ENCODE measurements at places on chromosomes 12 and 14.

- no peak for DNase-seq
Observed at GRCh38 chr12:67534046-67534445, 114.5 kb upstream of the DYRK2 start.

- no peak for DNase-seq
Observed at GRCh38 chr12:70732287-70732686, 95.1 kb upstream of the PTPRB start.

DNA sequence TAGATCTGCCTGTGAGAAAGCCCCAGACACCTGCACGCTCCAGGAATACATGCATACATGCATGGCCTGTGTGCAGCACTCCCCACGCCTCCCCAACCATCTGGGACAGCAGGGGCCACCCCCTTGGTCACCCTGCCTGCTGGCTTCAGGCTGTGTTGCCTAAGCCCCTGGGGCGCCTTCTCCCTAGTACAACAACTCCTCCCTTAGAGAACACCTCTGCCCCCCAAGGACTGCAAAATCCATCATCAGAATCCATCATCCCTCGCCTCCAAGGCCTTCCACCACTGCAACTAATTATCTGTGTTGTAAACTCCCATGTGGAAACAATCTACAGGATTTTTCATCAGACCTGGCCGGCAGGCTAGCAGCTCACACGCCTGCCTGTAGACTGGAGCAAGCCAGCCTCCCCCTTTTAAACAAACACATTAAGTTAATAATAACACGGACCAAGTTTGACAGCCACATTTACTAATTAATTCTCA lies 36.8 kb downstream of the ZFP36L1 start:
- DNase-seq = no peak

GRCh38 chr12:3837049-3837448 lies 36.1 kb downstream of the PARP11 start:
- no peak for DNase-seq

DNA sequence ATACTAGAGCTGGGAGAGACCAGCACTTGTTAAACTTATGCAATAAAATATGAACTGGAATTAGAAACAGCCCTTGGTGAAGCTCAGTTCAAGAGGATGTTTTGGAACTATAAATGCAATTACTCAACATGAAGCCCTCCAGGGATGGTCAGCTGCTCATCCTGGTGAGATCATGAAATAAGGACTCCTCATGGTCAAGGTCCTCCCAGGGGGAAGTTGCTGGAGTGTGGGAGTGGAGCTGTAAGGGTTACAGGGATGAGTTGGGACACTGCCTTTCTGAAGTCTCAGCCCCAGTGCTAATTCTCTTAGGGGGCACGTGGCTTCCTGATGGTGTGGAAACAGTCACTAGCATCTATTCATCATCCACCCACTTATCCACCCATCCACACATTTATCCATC lies 301.7 kb upstream of the SFSWAP start:
- no peak for DNase-seq

DNA sequence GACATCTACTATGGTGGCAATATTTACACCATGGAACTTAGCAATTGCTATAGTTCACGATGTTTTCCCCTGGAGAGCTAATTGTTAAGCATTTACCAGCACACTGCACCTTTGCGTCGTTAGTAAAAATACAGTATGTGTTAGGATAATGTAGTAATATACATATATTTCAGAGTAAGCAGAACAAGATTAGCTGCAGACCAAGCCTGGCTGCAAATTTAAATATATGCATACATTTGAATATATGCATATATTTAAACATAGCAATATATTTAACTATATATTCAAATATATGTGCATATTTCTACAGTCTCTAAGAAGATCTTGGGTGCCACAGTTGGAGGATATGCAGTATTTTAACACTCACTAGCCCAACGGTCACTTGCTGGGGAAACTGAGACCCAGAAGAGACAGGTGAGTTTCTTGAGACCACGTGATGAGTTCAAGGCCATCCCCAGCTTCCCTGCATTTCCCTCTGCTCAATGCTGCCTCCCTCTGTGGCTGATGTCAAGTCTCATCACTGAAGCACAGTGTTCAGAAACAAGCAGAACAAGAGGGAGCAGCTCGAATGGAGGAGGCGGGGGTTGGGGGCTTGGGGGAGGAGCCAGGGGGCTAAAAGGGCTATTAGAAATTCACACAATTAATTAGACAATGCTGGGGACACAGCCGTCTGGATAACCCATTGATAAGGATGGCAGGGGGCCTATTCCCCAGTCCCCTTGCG lies 708.0 kb downstream of the MED13L start:
- DNase-seq = no peak

DNA sequence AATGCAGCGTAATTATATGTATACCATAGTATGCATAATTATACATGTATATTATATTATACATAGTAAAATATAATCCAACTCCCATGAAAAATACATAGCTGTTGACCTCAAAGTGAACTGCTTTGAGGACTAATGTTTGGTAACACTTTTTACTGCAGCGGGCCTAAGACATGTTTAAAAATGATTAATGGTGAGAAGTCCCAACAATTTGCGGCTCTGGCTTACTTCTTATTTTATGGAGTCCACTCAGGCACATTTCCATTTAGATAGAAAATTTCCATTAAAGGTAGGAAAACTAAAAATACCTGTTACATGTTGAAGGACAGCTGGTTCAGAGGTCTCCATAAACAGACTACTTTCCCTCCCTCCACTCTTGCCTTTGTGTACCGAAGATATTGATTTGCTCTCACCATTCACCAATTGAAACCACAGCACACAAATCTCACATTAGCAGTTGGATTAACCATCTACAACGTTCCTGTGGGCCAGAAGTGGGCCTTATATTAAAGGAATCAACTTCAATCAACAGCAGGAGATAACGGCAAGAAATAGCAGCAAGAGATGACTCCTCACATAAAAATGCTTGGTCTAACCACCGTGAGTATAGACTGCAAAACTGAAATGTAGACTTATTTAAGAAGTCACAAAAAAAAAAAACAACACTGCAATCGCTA lies 14.1 kb upstream of the NT5DC3 start:
- DNase-seq = no peak

GRCh38 chr14:67934087-67934486 lies 114.5 kb downstream of the RAD51B start:
- DNase-seq = no peak

DNA sequence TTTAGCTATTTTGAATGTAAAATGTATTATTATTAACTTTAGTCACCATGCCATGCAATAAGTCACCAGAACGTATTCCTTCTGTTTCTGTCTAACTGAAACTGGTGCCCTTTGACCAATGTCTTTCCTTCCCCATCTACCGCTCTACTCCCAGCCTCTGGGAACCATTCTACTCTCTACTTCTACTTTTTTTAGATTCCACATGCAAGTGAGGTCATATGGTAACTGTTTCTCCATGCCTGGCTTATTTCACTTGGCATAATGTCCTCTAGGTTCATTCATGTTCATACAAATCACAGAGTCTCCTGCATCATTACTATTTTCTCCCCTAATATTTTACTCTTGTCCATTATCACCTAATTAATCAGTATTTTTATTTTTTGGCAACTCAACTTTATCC lies 160.1 kb downstream of the TMX1 start:
- DNase-seq = no peak

DNA sequence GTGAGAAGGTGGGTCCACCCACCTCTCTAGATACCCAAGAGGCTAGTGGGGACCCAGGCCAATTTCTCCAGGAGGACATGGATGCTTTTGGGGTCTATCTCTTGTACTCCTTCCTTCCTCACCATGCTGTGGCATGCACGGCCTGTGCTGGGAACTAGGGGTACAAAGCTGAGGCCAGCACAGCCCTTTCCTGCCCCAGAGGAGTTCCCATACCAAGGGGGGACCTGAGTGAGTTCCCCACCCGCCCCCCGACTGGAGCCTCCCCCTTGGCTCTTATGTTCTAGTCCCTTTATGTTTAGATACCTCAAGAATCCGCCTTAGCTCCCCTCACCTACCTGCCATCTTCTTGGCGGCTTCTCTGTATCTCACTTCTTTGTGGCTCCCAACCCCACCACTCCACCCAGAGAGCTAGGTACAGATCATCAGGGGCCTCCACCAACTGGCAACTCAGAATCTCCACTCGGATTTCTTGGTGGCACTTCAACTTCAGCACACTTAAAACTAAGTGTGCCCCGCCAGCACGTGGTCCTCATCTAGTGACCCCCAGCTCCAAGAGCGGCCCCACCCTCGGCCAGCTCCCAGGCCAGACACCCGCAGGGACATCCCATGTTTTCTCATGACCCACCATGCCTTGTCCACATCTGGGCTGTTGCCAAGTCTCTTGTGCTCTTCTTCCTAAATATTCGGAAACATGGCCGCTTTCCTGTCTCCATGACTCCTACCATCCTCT lies 115.2 kb upstream of the RTL1 start:
- no peak for DNase-seq

- DNase-seq = no peak
Observed at GRCh38 chr14:91413547-91414474, 3.8 kb downstream of the CCDC88C start.

DNA sequence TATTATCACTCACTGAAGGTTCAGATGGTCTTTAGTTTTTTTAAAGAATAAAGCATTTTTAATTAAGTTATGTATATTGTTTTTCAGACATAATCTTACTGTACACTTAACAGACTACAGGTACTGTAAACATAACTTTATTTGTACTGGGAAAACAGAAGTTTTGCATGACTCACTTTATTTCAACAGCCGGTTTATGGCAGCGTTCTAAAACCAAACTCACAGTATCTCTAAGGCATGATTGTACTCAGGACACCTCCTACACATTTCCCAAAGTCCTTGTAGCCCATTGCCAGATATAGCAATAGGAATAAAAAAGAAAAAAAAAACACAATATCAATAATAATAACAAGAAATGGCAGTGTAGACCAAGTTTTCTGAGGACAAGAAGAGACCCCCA lies 1341.4 kb downstream of the FSCB start:
- no peak for DNase-seq

- DNase-seq = no peak
Observed at GRCh38 chr14:36301159-36301558, 19.3 kb downstream of the MBIP start.

DNA sequence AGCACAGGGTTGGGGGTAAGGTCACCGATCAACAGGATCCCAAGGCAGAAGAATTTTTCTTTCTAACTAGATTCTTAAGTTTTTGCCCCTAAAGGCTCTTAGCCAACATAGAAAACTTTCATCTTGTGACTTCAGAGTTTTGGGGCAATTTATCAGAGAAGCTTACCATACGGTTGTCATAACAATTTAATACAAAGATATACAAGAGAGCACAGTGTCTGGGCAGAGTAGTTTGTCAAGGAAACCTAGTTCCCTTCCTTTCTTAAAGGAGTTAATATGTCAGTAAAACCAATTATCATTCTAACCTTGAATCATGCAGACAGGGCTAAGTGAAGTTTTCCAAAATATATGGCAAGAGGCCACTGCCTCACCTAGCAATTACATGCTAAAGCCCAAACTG lies 18.4 kb downstream of the NR2C1 start:
- DNase-seq = no peak

GRCh38 chr12:19700969-19701368 lies 261.7 kb downstream of the AEBP2 start:
- no peak for DNase-seq

GRCh38 chr14:23174296-23175184 lies 8.9 kb downstream of the SLC7A8 start:
- DNase-seq = no peak

DNA sequence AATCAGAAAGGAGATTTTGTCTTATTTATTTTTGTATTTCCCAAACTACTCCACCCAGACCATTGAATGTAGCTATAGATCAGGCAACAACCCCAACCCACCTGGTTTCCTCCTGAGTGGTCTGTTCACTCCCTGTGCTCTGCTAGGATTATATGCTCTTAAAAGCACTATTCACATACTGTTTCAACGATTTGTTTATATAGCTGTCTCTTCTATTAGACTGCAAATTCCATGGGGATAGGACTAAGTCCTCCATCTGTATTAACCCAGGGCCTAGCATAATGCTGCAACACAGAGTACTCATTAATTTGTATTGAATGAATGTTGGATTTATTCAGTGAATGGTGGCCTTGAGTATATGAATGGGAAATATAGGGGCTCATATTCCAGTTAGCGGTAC lies 307.6 kb downstream of the RAD51B start:
- DNase-seq = no peak

GRCh38 chr14:89481196-89481595 lies 64.2 kb upstream of the FOXN3 start:
- DNase-seq = no peak

- DNase-seq = no peak
Observed at GRCh38 chr12:12070674-12071656, at the start of gene BCL2L14. TSS of gene BCL2L14 (plus strand) at chr12:12070939. CDS start at chr12:12079306, 8,367 bp downstream.

DNA sequence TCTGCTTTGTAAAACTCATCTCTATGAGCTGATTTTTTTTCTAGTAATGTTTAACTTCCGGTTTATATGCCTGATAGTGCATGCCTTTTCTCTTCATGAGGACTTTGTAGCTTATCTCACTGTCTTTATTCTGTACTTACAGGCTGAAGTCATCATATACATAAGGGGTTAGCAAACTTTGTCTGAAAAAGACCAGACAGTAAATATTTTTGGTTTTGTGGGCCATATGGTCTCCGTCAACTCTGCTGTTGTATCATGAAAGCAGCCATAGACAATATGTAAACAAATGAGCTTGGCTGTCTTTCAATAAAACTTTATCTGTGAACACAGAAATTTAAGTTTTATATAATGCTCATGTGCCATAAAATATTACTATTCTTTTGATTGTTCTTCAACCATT lies 172.1 kb downstream of the GXYLT1 start:
- DNase-seq = no peak

DNA sequence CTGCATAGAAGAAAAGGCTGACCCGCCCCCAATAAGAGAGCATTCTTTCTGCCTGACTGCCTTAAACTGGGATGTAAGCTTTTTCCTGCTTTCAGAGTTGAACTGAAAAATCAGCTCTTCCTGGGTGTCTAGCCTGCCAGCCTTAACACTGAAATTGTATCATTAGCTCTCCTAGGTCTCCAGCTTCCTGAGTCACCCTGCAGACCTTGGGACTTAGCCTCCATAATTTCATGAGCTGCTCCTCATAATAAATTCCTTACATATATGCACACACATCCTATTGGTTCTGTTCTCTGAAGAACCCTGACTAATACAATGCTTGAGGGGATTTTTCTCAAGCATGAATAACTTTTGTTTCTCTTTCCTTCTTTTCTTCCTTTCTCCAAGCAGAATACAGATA lies 76.4 kb upstream of the FAR2 start:
- DNase-seq = no peak

GRCh38 chr12:117053050-117053400 lies 46.2 kb downstream of the TESC start:
- no peak for DNase-seq

GRCh38 chr12:92505254-92506231 lies 197.2 kb upstream of the PLEKHG7 start:
- peak; percentile 59 for DNase-seq

DNA sequence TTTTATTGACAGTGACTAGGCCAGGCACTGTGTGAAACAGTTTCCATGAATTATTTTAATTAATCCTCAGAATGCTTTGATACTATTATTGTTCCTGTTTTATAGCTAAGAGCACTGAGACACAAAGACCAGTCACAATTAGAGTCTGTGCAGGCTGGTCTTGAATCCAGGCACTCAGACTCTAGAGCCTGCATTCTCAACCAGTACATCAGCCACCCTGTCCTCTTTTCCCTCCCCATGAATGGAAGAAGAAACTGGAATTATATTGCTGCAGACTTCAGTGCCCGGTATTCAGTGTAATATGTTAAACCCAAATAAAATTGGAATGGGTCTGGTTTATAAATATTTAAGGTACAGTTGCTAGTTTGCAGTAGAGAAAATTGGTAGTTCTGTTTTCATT lies 303.0 kb upstream of the RGS6 start:
- no peak for DNase-seq

All from stimulated activated CD4-positive, alpha-beta T cell treated with anti-CD3 and anti-CD28 coated beads, Interleukin-12 subunit alpha, Interleukin-12 subunit beta, amount 100 ng/mL, for 24 hours (primary cell).